C1 segment of cervical spinal cord (tissue), 14 donors: ENCODE measurements at places on chromosomes 3 and 15.

GRCh38 chr3:19757773-19758172 is 176.2 kb downstream of the EFHB start:
- no peak for DNase-seq

- DNase-seq, result no peak
Observed at GRCh38 chr15:101128221-101129015, 123.4 kb downstream of the CHSY1 start.

- DNase-seq, result no peak
Observed at GRCh38 chr3:152051501-152052404, 178.3 kb downstream of the SUCNR1 start.

GRCh38 chr15:38992506-38992905 is 427.9 kb upstream of the RASGRP1 start:
- no peak for DNase-seq

- no peak for DNase-seq
Observed at GRCh38 chr3:178223876-178224275, 312.4 kb upstream of the KCNMB2 start.

- no peak for DNase-seq
Observed at GRCh38 chr3:20405744-20406143, 219.7 kb upstream of the SGO1 start.

DNA sequence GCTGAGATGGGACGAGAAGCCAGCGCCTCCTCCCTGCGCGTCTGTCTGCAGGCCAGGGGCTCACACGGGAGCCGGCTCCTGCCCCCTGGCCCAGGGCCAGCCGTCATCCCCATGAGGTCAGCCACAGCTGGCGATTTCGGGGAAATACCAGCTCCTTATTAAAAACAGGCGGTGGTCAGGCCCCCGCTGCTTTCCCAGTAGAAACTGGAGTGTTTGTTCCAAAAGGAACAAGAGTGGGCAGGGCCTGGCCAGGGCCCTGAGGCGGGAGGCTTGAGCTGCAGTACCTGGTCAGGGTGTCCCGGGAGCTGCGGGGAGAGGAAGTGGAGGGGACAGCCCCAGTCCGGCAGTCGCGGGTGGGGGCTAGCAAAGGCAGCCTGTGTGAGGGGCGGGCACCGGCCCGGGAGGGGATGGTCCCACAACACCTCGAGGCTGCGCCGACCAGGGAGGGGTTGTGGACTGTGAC is 17.8 kb downstream of the MYL3 start:
- DNase-seq, result peak; percentile 62

- no peak for DNase-seq
Observed at GRCh38 chr15:58934521-58934920, 1.0 kb upstream of the SLTM start.
